ENCODE measurements at places on chromosomes 1 and 21.

- no peak for DNase-seq
These were observed 29.4 kb upstream of the VASH2 start for GRCh38 chr1:212920896-212921295.

DNA sequence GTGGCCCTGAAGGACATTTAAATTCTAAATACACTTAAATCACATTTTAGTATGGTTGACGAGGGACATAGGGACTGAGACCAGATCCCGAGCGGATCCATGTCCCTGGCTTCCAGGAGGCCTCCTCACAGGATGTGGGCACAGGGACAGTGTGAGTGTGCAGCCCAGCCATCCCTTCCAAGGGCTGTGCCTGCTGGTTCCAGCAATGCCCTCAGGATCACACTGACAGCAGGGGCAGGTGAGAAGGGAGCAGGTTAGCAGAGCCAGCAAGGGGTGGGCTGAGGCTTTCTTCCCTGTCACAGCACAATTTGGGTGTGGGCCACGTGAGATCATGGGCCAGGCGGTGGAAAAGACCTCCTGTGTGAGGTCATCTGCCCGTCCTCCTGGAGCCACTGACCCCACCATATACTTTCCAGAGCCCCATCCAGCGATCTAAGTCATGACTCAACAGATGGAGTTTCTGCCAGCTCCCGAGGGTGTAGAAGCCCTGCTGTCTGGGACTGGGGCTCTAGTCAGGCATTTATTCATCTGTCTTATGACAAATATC is 37.0 kb upstream of the PRSS38 start:
- peak; percentile 74 for DNase-seq

GRCh38 chr21:25039461-25040380 is 567.6 kb downstream of the MRPL39 start:
- DNase-seq = no peak

DNA sequence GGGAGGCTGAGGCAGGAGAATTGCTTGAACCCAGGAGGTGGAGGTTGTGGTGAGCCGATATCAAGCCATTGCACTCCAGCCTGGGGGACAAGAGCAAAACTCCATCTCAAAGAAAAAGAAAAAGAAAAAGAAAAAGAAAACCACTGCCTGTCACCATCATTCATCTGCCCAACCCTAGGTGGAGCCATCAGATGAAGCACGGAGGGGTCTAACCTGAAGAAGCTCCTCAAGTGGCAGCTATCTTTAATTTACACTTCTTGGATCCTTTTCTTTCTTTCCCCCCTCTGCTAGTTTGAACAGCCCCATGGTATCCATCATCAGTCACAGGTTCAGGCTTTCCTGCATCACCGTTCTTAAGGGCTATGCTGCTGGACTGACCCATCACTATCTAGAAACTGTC is 57.0 kb downstream of the PLEKHA6 start:
- DNase-seq = no peak

GRCh38 chr21:40531431-40532110 is 315.4 kb downstream of the DSCAM start:
- DNase-seq = no peak

GRCh38 chr1:247387565-247387964 is 28.4 kb upstream of the NLRP3 start:
- no peak for DNase-seq

- no peak for DNase-seq
These were observed 2.2 kb downstream of the FAM78B start for GRCh38 chr1:166164646-166164994.

- no peak for DNase-seq
These were observed 243.0 kb upstream of the PROX1 start for GRCh38 chr1:213744780-213745179.

Measured in mesenteric fat pad (tissue), 1 donor.